ENCODE measurements at places on chromosomes 7 and 10. TPM values are rescaled to one million over a fixed set of nuclear protein-coding genes. Genes with fewer than 3 reads are reported as not detected.

- DNase-seq = no peak
These were observed 466.6 kb downstream of the GALNT17 start for GRCh38 chr7:71598553-71598952.

GRCh38 chr10:73906524-73907447 is 4.1 kb upstream of the PLAU start:
- no peak for DNase-seq

- DNase-seq = no peak
These were observed 18.0 kb upstream of the FGL2 start for GRCh38 chr7:77217474-77218185.

PTN gene
- total RNA-seq = not detected

DNA sequence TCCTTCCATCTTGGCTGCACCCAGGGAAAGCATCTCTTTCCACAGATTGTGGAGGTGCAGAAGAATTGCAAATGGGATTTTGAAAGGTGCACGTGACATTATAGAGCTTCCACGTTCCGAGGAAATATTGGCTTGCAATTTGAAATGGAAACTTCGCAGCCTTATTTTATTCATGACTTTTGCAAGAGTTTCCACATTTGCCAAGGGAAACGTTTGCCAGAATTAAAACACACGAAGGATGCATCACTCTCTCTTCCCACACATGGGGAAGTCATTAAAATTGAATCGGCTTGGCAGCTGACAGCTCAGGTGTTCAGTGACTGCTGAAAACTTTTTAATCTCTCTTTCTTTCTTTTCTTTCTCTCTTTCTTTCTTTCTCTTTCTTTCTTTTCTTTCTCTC is 475.4 kb upstream of the IGFBP3 start:
- DNase-seq = no peak

GRCh38 chr7:108535744-108536143 is 9.8 kb upstream of the PNPLA8 start:
- no peak for DNase-seq

LRMDA gene
- not detected for total RNA-seq

- DNase-seq = no peak
These were observed 23.2 kb upstream of the SDK1 start for GRCh38 chr7:3277604-3278572.

- no peak for DNase-seq
These were observed 168.0 kb upstream of the LRRN3 start for GRCh38 chr7:110922906-110923305.

PRSS1 gene
- total RNA-seq = 9.2 TPM

DNA sequence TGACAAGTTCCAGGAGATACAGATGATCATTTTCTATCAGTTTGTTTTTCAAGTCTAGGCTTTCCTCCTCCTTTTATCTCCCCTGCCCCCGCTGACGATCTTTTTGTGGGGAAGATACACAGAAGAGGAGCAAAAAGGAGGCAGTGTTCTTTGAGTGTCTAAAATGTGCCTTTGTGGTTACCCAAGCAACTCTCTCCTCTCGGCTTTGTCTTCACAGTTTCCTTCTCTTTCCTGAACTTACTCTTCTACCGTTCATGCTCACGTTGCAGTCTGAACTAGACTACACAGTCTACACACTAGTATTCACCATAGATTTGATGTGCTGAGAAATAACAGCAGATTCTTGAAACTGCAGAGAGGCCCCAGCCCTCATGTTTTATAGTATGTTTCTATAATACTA is 23.6 kb downstream of the CEP41 start:
- DNase-seq = no peak

All from activated T-cell treated with anti-CD3 and anti-CD28 coated beads, Interleukin-2, amount 50 U/mL, for 4 hours (primary cell).